T-helper 2 cell (primary cell): ENCODE measurements at places on chromosomes 13 and 19.

DNA sequence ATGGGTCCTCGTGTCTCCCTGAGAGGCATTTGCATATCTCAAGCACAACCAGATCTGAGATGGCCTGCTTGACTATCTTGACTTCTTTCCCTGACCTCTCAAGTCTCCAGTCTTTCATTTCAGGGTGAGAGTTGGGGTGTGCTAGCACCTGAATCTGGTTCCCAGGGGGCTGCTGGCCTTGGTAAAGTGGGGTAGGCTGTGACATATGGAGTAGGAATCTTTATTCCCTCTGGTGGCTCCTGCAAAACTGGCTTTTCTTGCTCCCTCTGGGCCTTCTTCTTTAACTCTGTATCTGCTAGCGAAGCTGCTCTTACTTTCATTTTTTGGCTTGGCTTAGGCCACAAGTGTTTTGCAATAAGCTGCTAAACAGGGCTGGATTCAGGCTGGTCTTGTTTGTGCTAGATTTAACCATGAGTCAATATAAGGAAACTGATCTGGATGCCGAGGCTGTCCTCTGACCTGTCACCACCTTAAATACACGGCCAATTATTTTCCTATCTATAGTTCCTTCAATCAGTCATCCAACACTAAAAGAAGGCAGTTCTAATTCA, 42.3 kb downstream of the ZNF493 start:
- DNase-seq: no peak

DNA sequence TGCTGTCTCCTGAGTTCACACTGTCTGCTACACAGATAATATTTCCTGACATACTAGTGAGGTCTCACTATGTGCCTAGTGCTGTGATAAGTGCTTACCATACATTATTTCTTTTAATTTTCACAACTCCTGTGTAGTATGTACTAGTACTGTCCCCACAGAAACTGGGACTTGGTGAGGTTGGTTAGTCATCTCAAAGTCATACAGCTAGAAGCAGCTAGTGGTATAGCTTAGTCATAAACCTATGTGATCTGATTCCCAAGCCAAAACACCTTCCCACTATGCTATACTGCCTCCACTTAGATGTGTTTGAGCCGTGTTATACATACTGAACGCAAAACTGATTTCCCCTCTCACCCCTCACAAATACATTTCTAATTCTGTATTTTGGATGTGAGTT, 10.5 kb downstream of the MTMR6 start:
- DNase-seq: peak; percentile 32

DNA sequence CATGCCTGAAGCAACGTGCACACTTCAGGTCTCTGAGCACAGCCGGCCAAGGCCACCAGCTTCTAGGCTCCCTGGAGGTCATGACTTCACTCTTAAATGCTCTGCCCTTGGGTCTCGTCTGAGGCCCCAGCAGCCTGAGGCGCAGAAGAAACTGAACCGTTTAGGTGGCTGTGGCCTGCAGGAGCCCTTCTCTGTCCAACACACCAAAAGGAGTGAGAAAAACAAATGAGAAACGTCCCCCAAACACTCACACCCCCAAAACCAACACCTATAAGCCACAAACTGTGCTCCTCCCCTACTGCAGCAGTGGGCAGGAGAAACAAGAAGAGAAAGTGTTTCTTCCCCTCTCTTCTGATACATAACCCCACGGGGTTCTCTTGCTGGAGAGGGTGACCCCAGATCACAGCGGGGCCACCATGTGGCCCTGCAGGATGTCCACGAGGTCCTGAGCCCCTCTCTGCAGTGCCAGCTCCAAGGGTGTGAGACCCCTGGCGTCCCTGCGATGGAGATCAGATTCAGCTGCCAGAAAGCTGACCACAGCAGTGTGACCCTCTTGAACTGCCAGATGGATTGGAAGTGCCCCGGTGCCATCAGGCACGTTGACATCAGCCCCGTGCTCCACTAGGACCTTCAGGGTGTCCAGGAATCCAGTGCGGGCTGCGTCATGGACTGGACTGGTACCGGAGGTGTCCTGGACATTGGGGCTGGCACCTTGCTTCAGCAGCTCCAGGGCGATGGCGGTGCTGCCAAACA, 1.0 kb upstream of the KRI1 start:
- peak; percentile 80 for DNase-seq

- no peak for DNase-seq
Observed at GRCh38 chr13:80884056-80884785, 543.3 kb upstream of the SPRY2 start.

DNA sequence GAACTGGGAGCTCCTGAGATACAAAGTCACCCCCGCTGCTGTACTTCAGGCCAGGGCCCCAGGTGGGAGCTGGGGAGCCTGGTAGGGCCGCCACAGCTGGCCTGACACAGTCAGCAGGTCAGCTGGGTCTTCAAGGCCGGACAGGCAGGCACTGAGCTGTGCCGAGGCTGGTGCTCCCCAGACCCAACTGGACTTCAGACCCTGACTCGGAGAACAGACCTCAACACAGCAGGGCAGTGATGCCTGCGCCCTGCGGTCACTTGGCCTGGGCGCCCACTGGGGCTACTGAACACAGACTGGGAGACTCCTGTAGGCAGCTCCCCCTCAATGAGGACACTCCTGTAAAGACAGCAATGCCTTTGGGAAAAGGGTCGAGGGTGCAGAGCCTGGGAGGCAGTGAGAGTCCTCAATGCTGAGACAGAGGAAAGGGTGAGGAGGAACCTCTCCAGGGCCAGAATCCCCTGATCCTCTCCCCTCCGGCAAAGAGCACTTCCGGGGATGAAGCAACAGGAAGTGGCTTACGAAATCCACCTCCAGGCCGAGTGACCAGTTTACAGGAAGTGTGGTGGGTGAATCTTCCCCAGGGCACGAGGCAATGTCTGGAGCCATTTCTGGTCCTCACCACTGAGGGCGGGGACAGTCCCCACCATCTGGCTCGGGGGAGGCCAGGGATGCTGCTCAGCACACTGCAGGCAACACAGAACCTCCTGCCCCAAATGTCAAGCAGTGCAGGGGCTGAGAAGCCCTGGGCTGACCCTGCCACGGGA, 40.8 kb upstream of the ISYNA1 start:
- DNase-seq: peak; percentile 78

- DNase-seq: no peak
Observed at GRCh38 chr13:44619651-44620050, 43.5 kb upstream of the TSC22D1 start.

- no peak for DNase-seq
Observed at GRCh38 chr19:54428323-54429175, 13.3 kb downstream of the TTYH1 start.

- DNase-seq: no peak
Observed at GRCh38 chr19:5494773-5495172, 39.6 kb downstream of the ZNRF4 start.

- DNase-seq: no peak
Observed at GRCh38 chr19:31946491-31946890, 398.9 kb upstream of the ZNF507 start.

DNA sequence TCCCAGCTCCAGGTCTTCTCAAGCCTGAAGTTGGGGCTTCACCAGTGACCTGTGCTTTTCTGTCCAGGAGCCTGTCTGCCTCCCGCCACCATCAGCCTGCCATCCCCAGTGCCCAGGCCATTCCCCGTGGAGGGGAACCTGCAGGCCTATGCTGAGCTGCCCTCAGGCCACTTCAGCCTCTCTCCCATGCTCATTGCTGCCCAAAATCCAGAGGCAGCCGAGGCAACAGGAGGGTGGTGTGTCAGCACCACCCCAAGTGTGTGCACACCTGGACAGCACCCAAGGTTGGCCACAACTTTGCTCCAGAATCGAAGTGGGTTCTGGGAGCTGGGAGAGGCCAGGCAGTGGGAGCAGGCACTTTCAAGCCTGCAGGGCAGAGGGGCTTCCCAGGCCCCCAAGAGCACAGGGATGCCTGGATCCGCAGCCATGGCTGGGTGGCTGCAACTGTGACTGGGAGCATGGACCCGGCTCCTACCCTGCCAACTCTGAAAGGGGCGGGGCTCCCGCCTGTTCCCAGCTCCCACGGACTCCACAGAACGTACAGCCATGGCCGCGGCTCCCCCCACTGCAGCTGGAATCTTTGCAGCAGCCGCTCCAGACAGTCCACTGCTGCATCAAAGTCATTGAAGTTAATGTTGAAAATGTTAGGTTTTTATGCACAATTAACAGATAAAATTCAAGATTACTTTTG, 1747.0 kb downstream of the OLFM4 start:
- DNase-seq: no peak

DNA sequence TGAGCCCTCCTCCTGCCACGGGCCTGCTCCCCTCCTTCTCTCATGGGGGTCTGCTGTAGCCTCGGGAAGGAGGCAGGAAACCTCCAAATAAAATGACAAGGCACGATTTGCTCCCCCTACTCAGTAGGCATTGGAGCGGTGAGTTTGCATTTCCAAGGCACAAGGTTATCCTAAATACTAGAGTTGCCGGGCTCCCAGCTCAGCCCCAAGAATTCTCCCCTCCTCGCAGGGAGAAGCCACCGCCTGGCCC, 1.5 kb downstream of the CEBPA start:
- no peak for DNase-seq

DNA sequence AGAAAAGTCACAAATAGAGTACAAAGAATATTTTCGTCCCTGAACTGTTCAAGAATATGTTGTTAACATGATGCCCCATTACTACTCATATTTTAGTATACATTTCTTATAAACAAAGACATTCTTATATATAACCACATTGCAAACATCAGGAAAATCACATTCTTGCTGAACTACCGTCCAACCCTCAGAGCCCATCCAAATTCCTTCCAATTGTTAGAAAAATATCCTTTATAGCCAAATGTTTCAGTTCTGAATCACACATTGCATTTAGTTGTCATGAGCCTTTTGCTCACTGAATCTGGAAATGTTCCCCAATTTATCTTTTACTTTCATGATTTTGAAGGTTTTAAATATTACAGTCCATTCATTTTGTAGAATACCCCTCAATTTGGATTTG, 467.8 kb upstream of the ARGLU1 start:
- no peak for DNase-seq

DNA sequence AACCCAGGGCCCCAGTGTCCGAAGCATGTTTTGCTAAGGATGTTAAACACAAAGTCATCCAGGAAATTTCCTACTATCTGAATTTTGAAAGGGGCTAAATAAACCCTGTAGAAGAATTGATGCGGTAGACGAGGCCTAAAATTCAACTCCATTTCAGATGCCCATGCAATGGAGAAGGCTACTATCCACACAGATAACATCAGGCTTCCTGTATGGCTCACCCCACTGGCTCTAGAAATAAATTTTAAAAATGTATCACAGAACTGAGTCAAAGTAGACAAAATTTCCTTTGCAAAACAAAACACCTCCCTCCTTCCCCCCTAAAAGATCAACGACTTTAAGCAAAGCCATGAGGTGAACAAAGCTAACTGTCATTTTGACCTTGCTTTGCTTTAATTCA, 188.4 kb downstream of the ABCC4 start:
- DNase-seq: no peak

DNA sequence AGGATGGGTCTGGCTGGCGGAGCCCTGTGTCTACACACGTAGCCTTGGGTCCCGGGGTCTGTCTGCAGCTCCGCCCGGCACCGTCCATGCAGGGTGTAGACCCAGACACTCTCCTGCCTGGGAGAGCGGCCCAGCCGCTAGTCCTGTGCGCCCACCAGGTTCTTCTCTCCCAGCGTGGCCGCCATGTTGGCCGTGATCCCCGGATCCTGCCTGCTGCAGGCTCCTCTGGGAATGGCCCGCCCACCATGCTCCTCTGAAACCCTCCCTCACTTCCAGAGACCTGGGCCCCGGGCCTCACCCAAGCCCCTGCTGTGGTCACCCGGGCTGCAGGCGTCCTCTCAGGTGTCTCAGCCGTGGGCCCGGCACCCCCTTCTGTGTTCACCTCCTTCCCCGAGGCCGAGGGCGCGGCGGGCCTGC, 57.7 kb upstream of the MCF2L start:
- DNase-seq: no peak

- DNase-seq: peak; percentile 17
Observed at GRCh38 chr13:42699912-42700311, 81.5 kb upstream of the FAM216B start.

- DNase-seq: no peak
Observed at GRCh38 chr13:86960876-86961275, 710.3 kb upstream of the SLITRK5 start.

DNA sequence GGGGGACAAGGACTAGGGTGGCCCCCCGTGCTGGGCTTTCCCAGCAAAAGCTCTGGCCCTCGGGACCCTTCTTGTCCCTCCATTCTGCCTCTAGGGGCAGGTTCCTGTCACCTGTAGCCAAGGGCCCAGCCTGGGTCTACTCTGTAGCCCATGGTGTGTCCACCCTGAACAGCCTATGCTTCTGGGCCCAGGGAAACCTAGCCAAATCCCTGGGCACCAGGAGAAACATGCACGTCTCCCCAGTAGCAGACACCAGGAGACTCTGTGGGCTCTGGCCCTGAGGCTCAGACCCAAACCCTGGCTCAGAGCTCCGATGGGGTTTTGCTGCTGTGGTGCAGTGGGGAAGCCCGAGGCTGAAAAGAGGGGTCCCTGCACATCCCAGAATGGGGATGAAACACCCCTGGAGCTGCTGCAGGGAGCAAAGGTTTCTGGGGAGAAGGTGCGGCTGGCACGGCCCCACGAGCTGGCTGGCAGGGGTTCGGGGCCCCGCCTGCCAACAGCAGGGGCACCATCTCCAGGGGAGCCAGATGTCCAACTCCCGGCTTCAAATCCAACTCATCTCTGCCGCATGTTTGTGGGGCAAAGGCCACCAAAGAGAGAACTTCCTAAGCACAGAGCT, 18.2 kb downstream of the CEBPG start:
- DNase-seq: no peak
